ENCODE measurements at places on chromosomes 7 and 10.

DNA sequence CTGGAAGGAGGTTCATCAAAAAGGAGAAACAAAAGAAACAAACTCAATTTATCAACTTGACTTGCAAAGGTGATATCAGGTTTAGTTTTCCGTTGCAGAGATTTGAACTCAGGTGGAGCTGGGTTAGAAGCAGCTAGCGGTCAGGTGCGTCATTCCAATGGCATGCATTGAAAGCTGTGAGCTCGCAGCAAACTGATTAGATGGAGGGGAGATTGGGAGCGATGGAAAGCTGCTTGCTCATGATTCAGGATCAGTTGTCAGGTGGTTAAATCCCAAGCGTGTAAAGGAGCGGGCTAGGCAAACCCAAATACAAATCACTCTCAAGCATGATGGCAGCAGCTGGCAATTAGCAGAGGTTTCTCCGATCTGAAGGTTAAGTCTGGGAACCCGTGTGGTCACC is 49.3 kb upstream of the AFAP1L2 start:
- DNase-seq = no peak

DNA sequence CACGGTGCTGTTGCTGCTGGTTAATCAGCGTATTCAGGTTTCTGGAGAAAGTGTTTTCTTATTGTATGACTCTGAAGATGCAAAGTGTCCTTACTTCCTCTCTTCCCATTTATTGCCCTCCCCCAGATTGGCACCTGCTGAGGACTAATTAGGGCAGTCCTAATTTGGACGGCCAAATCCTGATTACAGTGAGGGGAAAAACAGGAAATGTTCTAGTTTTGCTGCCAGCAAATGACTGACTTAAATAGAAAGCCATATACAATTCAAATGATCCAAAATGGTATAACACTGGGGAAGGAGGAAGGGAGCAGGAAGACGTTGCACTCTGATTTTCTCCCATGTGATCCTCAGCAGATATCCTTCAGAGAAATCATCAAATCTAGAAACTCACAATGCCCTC is 222.4 kb upstream of the LRGUK start:
- no peak for DNase-seq

- DNase-seq = no peak
These were observed 24.6 kb downstream of the ALOX5 start for GRCh38 chr10:45398595-45398994.

DNA sequence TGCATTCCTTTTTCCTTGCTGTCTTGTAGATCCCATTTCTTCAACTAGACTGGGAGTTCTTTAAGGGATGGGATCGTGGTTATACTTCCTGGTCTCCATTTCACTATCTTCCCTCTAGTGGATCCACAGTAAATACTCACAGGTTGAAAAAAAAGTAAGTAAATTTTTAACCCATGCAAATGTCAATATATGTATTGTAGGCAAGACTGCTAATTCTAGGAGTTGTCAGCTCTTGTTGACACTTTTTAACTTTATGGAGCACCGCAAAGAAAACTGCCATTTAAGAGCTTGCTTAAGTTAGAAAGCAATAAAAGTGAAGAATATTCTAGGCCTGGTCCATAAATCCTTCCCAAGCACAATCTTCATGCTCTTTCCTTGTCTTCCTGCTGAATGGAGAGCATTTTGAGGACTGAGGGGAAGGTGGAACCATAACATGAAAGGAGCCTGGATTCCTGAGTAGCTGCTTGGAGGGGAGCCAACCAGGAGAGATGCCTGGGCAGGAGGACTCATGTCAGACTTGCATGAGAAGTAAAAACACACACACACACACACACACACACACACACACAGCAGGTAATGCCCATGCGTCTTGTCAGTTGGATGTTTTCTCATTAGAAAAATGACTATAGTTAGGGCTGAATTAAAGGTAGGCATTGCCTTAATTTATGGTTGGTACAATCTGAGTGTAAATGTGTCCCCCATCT is 32.2 kb downstream of the VWA2 start:
- no peak for DNase-seq

DNA sequence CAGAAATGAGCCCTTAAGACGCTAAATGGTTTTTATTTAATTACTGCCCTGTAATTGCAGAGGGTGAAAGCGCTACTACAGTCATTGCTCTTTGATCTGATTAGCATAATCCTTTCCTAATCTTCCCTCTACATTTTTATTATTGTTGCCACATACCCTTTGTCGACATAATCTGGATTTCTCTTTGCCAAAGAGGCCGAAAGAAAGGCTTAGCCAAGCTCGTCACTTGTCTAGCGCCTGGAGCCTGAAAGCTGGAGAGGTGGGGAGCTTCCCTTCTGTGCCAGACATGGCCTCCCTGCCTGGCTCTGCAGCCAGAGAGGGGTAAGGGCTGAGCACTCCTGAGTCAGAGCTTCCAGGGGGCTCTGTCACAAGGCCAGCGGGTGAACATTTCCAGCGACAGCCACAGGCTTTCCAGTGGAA is 145.9 kb downstream of the PRKAG2 start:
- no peak for DNase-seq

GRCh38 chr10:1598393-1599153 is 138.8 kb downstream of the ADARB2 start:
- no peak for DNase-seq

GRCh38 chr10:34565934-34566333 is 249.2 kb downstream of the PARD3 start:
- no peak for DNase-seq

- no peak for DNase-seq
These were observed 461 bp upstream of the ETV1 start for GRCh38 chr7:13989949-13990305.

DNA sequence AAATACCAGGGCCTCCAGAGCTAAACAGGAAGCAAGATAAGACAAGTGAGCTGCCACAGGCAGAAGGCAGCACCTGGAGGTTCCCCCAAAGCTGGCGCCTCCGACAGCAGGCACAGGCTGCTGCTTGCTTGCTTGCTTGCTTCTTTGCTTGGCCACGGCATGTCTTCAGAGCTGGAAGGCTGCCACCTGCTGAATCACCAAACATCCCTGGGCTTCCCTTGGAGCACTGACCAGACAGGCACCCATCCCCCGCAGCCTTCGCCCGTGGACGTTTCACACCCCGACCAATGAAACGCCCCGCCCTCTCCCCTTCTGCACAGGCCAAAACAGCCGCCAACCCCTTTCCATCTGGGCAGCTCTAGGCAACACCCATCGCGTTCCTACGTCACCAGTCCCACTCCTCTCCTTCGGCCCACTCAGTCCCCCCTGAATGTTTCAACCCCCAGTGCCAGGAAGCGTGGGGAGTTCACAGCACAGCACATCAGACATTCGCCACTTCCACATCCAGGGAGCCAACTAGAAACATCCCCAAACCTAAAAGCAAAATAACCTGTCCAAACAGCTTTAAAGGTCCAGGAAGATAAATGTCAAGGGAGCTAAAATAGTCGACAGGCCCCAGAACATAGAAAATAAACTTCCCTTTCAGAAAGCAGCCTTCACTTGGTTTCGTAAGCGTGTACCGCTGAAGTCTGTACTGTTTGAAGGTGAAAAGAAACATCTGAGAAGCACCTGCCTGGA is 1.6 kb downstream of the SGMS1 start:
- peak; percentile 81 for DNase-seq

DNA sequence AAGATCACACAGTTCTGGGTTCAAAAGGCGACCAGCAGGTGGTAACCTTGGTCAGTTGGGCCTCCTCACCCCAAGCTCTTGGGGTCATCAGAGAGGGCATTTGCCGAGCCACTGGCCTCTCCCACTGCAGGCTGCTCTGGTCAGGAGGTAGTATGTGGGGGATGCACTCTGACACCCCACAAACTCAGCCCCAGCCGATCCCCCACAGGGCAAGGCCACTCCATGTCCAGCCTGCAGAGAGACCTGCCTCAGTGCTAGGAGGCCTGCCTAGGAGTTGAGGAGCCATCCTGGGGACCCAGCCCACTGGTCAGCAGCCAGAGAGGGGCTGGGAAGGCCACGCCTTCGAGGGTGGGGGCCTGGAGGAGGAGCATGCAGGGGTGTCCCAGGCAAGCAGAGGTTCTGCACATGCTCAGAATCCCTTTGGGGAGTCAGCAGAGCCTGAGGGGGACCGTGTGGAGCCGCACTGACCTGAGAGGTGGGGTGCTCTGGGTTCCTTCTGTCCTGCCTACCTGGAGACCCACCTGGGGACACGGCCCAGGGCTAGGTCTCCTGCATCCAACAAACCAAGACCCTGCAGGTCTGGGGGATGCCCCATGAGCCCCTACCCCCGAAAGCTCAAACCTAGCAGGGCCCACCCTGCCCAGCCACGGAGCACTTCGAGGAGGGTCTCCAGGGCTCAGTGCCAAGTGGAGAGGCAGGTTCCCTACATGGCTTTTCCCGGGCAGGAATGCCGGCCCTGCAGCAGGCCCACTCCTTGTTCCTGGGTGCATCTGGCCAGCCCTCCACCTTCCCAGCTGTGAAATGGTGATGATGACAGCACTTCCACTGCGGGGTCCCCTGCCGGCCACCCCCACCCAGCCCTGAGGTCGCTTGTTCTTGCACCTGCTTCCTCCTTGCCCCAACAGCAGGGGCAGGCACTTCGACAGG is 58.5 kb downstream of the RASGEF1A start:
- peak; percentile 11 for DNase-seq

DNA sequence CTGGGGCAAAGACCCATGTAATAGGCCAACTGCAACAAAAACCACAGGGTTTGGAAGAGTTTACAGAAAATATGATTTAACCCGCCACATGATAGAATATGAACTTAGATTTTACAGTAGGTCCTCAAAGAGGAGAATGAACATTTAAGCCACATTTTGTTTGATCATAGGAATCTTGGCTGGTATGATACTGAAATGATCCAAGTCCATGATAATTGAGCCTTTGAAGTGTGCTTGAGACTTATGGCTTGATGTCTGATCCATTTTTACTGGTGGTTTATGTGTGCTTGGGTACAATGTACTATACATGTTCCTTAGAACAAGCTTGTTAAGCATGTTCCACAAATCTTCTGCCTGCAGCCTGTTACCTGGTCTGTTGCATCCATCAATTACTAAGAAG is 41.8 kb upstream of the PDSS1 start:
- DNase-seq = no peak

DNA sequence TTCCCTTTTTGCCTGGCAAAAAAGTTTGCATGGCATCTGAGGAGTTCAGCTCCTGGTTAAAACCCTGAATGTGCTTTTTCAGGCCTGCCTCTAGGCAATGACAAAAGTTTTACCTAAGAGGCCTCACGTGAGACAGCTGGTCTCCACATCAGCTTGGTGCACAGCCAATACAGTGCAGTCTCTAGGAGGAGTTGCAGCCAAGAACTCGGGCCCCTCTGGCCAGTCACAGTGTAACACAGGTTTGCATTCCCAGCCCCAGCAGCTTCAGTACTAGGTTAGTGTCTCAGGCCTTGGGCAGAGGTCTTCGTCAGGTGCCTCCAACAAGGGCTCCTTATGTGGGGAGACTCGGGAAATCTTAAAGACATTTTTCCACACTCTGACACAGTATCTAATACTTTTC is 771.7 kb downstream of the SORCS1 start:
- DNase-seq = no peak

DNA sequence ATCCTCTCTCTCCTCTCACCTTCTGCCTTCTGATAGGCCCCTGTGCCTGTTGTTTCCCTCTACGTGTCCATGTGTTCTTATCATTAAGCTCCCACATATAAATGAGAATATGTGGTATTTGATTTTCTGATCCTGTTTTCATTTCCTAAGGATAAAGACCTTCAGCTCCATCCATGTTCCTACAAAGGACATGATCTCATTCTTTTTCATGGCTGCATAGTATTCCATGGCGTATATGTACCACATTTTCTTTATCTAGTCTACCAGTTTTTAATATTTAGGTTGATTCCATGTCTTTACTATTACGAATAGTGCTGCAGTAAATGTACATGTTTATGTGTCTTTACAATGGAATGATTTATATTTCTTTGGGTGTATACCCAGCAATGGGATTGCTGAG is 4.6 kb downstream of the OR2A12 start:
- DNase-seq = no peak

GRCh38 chr10:69316313-69317059 is 38.2 kb downstream of the HK1 start:
- no peak for DNase-seq

DNA sequence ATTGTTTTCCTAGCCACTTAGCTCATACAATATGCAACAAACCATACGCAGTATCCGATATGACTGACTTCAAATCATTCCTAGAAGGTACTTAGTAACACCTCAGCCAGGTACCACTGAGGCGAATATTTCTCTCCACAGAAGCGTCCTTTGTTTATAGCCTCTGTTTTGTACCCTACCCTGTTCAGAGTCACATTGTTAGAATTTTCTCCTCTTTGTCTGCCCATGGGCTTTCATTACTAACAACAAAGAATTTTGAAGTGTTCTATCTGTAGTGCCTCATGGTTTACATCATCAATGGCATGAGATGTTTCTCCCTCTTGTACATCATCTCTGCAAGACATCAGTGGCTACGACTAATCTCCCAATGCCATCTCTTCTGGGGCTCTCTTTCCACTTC is 212.4 kb upstream of the GLI3 start:
- DNase-seq = no peak

DNA sequence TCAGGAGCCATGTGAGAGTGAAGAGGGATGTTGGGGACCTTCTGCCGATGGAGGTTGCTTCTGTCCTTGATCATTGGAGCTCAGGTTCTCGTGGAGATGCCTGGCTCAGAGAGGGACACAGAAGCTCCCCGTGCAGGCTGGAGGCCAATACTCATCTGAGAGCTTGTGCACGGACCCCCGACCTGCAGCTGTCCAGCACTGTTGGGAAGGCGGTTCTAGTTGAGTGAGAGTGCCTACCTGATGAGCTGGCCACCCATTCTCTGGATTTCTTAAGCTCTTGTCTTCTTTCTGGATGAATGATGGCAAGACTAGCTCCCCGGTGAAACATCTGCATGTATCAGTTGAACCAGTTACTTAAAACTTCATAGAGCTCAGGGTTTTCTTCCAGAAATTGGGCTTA is 247.6 kb upstream of the MKI67 start:
- DNase-seq = no peak

DNA sequence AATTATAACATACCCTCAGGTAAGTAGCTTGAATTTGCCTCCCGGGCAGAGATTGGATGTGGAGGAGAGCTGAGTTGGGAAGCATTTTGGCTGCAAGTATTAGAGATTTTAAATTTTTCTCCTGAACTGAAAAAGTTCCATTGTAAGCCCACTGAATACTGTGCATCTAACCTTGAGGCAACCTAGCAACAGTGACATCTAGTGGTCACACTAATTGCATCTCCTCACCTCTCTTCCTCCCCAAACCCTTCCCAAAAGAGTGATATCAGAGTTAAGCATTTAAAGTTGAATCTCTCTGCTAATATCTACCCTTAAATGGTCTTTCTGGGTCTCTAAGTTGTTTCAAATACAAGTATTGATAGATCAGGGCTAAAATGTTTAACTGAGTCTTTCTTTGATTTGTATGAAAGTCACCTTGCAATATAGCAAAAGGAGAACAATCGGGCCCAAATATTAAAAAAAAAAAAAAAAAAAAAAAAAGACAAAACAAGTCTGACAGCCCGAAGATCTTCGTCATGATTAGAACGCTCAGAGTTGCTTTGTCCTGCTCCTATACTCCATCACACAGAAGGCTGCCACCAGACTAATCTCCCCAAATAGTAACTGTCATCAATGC is 40.4 kb upstream of the DLX5 start:
- DNase-seq = peak; percentile 15

- DNase-seq = no peak
These were observed 226.5 kb downstream of the PRKG1 start for GRCh38 chr10:51300617-51301304.

- DNase-seq = no peak
These were observed 73.0 kb upstream of the PPP1R9A start for GRCh38 chr7:94834359-94834758.

Measured in head of caudate nucleus (tissue), 42 donors.